ENCODE measurements at places on chromosomes 3 and 15.

- no peak for DNase-seq
Measured at GRCh38 chr3:49554633-49555265, 472 bp downstream of the BSN start.

DNA sequence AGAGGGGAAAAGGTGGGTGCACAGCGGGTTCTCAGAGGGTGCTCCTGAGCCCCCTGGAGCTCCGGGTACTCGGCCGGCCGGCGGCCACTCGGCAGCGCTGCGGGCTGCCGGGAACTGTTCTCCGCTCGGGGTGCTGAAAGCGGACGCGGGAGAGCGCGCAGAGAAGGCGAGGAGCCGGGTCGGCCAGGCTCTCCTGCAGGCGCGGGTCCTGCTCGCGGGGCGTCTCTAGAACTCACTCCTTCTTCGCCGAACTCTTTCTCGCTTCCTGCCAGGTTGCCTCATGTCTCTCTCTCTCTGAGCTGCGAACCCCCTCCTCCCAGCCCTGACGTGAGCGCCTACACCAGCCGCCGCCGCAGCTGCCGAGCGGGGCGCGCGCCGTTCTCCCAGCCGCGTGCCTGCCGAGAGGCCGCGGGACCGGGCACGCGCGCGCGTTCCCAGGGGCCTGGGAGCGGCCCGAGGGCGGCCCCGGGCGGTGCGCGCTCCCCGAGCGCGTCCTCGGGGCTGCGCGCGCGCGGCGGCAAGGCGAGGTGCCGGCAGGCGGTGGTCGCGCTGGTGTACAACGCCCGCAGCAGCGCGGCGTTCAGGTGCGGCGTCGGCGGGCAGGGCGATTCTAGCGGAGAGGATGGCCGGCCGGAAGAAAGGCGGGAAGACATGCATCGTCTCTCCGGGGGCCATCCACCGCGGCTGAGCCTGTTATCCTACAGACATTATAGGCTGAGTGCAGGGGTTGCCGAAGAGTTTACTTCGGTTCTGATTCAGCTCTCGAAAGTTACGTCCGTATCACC lies at the start of gene PEX5L:
Gene PEX5L, minus strand, starts transcription at position 267 of the 785 bp plus-strand sequence. CDS start 338 bp downstream, outside the sequence.
- peak; percentile 65 for DNase-seq

GRCh38 chr3:4492208-4493013 lies 737 bp upstream of the ITPR1 start:
- DNase-seq, result peak; percentile 58

DNA sequence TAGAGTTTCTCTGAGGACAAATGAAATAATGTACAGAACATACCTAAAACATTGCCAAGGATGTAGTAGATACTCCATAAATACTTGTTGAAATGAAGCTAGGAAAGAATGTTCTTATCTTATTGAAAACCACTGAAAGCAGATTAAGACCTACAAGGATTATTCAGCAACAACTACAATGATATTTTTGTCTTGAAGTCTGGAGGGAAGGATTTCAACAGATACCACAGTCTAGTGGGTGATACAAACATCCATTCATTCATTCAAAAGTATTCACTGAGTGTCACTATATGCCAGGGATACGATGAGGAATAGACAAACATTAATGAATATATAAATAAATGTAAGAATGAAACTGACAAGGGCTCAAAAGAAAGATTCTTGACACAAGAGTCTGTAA lies 74.7 kb upstream of the THBS1 start:
- peak; percentile 60 for DNase-seq

DNA sequence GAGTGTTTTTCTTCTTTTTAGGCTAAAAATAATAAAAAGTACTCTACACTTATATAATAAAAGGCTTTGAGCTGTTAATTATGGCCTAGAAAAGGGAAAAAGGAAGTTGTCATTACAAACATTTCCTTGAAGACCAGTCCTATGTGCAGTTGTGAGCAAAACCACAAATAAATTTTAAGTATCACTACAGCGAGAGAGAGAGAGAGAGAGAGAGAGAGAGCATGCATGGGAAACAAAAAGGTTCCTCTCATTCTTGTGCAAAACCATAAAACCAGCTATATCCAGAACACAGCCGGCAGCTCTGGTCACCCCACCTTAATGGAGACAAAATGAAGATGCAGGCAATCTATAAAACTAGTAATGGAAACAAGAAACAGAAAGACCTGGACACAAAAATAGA lies 33.6 kb downstream of the HEG1 start:
- no peak for DNase-seq

GRCh38 chr15:62844564-62845240 lies 197.8 kb upstream of the TPM1 start:
- DNase-seq, result peak; percentile 46

- DNase-seq, result no peak
Measured at GRCh38 chr15:90883526-90883975, 753 bp upstream of the FES start.

DNA sequence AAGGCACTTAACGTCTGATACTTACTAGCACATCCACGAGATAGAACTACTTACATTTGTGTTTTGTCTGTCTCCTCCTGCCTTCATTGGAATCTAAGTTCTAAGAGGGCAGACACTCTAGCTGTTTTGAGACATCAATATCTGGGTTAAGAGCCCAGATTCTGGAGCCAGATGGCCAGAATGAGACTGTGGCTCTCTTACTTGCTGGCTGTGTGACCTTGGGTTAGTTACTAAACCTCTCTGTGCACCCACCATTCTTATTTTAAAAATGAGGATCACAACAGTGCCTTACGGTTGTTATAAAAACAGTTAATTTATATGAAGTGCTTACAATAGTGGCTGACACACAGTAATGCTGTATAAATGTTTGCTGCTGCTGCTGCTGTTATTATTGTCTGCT lies 7.7 kb downstream of the STARD5 start:
- DNase-seq, result no peak

DNA sequence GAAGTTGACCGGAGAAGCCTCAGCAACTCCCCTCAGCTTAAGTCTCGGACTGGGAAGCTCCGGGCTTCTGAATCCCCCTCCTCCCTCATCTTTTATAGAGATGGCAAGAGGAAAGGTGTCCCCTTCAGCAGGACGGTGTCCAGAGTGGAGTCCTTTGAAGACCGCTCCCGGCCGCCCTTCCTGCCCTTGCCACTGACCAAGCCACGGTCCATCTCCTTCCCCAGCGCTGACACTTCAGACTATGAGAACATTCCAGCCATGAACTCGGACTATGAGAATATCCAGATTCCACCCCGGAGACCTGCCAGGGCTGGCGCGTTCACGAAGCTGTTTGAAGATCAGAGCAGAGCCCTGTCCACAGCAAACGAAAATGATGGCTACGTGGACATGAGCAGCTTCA lies 2.4 kb downstream of the FGD5 start:
- no peak for DNase-seq

GRCh38 chr3:173599673-173600072 lies 202.1 kb downstream of the NLGN1 start:
- peak; percentile 3 for DNase-seq

DNA sequence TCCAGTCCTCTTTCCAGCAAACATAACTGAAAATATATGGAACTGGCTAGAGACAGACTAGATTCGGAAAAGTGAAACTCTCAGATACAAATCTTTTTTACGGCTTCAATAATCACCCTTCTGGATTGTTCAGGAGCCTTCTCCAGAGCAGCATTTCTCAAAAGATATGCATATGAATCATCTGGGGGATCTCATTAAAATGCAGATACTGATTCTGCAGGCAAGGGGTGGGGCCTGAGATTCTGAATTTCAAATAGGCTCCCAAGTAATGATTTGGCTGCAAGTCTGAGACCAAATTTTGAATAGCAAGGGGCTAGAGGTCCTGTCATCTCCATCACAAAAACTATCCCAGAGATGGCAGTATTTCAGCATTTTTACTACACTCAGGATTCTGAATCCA lies 165.4 kb downstream of the CTNNB1 start:
- DNase-seq, result no peak

DNA sequence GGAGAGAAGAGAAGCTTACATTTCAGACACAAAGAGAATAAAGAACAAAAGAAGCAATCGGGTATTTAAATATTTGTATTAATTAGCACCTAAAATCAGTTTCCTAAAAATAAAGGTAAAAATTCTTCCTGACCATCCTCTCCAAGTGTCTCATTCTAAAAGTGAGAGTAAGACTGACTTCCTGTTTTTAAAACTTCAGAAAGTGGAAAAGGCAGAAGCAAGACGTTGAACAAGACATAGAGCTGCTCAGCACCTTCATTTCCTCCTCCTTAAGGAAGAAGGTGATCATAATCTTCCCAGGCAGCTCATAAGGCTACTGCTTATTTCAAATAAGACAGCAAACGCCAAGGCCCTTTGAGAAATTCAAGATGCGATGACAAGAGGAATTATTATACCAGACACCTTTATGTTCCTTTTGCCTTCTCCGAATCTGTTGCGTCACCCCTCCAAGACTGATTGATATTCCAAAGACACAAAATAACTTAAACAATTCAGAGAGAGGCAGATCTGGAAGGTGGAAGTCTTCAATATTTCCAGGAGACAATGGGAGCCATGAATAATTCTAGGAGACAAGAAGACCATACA lies 238.8 kb upstream of the TLE3 start:
- DNase-seq, result no peak

DNA sequence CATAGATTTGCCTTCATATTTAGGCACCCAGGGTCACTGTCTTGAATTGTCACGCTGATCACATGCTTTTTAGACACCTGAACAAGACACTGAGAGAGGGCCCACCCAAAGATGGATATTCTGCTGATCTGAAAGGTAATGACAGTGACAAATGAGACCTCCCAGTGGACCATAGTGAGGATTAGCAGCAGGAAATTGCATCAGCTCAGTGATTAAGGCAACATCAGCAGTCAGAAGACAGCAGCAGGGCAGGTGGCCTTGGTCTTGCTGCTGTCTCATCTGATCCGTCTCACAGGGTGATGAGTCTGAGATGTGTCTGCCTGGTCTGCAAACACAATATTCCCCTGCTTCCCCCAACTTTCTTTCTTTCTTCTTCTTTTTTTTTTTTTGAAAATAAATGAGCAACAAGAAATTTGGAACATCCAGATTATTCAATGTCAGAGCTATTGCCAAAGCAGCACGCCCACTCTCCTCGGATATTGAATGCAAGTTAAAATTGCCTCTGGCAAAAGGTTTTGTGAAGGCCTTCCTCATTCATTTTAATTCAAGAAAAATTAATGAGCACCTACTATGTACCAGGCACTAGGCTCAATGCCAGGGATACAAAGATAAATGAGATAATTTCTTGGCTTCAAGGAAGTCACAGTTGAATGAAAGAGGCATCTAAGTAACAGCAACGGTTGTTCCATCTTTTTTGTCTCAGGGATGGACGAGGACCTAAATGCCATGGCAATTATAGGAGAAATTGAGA lies 14.1 kb downstream of the OTOL1 start:
- DNase-seq, result peak; percentile 1

GRCh38 chr3:42031808-42032480 lies 59.2 kb upstream of the TRAK1 start:
- DNase-seq, result peak; percentile 72

GRCh38 chr15:77807115-77807514 lies 174.4 kb upstream of the LINGO1 start:
- no peak for DNase-seq

DNA sequence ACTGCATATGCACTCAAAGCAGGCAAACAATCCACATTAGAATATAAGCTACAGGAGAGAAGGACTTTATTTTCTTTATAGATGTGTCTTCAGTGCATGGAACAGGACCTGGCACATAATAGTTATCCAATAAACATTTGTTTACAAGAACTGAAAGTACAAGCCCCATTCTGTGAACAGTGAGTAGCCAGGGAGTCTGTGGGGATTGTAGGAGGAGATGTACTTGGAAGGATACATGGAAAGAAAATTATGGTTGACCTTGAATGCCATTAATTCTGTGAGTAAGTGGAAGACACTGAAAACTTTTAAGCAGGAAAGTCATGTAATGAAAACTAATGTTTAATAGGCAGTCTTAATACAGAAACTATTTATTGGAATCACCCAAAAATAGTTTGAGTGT lies 28.3 kb downstream of the MASP1 start:
- peak; percentile 35 for DNase-seq

DNA sequence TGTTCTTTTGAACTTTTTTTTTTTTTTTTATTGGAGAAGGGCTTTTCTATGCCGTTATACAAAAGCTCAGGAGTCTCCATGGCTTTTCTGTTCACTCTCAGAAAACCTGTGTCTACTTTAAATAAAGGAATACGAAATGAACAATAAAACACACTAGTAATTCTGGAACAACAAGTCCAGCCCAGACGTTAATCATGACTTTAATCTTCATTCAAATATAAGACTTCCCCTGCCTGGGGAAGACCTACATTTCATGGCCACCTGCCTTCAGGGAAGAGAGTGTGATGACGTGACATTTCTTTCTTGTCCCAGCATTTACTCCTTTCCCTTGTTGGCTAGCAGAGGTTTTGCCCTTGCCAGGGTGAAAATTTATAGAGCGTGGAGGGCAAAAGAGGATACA lies 564.5 kb downstream of the PDCD6IP start:
- DNase-seq, result no peak

DNA sequence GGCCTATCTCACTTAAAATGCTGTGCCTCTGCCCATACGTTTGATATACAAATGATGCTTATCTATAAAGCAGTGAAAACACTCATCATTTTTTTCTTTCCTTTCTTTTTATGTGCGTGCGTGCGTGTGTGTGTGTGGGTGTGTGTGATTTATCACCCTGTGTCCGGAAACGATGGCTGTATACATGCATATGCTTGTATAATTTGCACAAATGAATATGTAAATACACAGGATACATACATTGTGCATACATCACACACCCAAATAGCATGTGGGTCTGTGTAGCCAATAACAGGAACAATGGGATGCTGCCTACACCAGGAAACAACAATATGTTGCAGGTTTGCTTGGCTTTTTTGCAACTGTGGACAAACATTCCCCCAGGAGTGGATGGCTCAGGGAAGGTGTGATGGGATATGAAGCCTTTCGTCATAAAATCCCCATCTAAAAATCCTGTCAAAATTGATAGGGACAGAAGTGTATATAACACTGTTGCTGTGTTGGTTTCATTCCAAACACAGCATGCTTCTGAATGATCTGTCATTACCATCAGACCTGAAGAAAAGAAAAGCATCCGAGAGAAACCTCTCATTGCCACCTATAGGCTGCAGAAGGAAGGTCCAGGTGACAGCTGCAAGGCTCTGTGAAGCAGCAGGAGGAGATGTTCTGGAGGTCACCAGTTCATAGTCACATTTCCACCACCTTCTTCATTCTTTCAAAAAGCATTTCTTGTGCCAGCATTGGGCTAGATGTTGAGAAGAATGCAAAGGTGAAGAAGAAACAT lies 503.9 kb upstream of the NR2F2 start:
- no peak for DNase-seq
